Cortex of kidney (tissue), 1 donor: ENCODE measurements at places on chromosomes 6 and 20.

GRCh38 chr6:28978959-28979561 is 26.1 kb downstream of the ZNF311 start:
- DNase-seq: no peak

GRCh38 chr6:155187106-155187505 is 76.7 kb upstream of the CLDN20 start:
- no peak for DNase-seq

GRCh38 chr6:156098839-156099238 is 643.2 kb upstream of the NOX3 start:
- DNase-seq: no peak

DNA sequence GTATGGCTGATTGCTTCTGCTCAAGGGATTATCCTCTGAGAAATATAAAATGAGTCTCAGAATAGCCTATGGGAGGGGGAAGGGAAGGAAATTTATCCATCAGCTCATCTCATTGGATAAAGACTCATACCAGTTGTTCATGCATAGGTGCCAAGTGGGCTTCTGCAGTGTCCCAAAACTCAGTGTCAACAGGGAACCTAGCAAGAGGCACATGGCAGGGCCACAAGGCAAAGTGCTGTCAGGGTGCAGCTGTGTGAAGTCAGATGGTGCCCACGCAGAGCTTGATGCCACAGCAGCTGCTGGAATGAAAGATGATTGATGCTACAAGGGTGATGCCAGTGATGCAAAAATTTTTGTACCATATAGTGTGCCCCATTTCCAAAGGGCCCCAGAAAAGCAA is 3.2 kb upstream of the CHD6 start:
- DNase-seq: no peak

DNA sequence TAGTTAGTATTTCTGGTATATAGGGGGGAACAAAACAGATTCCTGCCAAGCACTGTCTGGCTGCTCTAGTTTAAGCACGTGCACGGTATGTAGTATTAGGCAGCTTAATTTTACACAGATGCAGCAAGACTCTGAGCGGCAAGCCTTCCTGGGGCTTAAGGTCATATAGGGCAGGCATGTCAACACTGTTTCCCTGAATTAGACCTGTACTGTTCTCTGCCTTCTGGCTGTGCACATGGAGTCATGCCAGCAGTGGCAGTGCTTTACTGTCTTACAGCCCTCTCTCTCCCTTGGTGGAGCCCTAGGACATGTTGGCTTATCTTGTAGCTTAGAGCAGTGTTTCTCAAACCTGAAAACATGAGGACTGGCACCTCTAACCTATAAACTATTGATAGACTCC is 56.6 kb downstream of the PHF20 start:
- no peak for DNase-seq

GRCh38 chr6:41587131-41587879 is 41.1 kb downstream of the FOXP4 start:
- no peak for DNase-seq

- DNase-seq: no peak
Observed at GRCh38 chr6:128493877-128494276, 26.5 kb downstream of the PTPRK start.

GRCh38 chr6:1503811-1504210 is 105.9 kb upstream of the FOXC1 start:
- no peak for DNase-seq

DNA sequence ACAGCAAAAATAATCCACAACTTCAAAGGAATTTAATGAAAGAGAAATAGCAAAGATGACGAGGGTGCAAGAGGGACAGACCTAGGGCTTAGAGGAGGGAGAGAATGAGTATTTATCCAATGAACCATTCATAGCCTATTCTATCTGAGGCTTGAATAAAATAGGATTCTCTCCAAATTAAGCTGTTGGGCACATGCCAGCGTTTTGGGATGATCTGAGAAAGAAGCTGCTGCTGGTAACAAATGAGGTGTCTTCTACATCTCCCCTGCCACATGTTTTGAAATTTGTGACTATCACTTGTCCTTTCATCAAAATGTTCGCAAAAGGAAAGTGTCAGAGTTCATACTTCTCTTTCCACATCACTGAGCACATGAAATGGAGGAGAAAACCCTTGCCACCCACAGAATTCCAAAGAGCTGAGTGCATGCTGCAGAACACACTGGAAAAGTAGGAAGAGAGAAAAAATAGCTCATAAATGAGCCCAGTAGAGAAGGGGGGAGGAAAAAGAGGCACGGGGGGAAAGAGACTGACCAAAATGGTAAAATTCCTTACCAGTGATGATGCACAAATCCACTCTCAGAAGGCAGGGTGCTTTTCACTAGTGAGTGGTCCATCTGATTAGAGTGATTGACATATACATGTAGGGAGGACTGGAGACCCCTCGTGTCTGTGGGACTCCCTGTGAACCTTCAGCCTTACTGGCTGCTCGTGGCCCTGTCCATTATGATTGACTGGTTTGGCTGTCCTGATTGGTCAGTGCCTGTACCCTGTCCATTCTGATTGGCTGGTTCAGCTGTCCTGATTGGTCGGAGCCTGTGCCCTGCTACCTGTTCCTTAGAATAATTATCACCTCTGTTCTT is 180.5 kb downstream of the OGFRL1 start:
- DNase-seq: no peak

GRCh38 chr6:36346486-36347273 is 10.0 kb upstream of the BNIP5 start:
- DNase-seq: no peak

GRCh38 chr6:44254191-44255104 is 2.9 kb downstream of the SLC35B2 start:
- DNase-seq: no peak

GRCh38 chr6:125922322-125922860 is 34.2 kb upstream of the HINT3 start:
- DNase-seq: no peak

- DNase-seq: no peak
Observed at GRCh38 chr6:20948556-20948955, 414.3 kb downstream of the CDKAL1 start.

GRCh38 chr6:15922510-15923250 is 206.2 kb upstream of the MYLIP start:
- no peak for DNase-seq

GRCh38 chr6:34953061-34954025 is 64.3 kb downstream of the ANKS1A start:
- DNase-seq: no peak

GRCh38 chr20:7938058-7938457 is 2.2 kb downstream of the HAO1 start:
- no peak for DNase-seq

DNA sequence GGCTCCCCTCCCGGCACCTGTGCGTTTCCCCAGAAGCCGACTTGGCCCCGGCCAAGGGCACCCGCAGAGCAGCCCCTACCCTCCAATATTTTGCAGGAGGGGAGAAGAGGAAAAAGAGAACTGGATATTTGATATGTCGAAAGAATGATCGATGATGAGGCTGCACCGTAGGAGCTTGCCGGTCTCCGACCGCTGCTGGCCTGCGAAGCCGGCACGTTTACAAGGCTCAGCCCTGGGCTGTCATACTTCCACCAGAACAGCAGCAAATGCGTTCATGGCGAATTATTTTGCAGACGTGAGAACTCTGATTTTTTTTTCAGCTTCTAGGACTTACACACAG is 296.7 kb downstream of the TFAP2C start:
- DNase-seq: no peak

DNA sequence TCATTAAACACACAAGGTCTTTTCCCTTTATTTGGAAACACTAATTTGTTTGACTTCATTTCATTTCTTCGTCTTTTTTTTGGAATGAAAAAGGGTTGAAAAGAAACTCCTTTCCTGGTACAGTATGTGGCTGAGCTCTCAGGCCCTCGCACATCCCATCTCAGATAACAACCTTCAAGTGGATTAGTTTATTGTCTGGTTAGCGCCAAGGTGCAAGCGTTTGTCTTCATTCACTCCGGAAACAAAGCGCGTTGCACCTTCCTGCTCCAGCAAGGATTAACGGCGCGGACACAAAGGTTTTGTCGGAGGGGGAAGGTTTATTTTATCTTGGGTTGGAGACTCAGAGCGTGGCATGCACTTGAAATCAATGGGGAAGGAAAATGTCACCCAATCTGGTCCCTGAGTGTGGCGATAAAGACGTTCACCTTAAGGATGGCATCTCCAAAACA is 5.3 kb upstream of the NKX2-2 start:
- no peak for DNase-seq

- no peak for DNase-seq
Observed at GRCh38 chr20:32019156-32019510, 8.9 kb downstream of the CCM2L start.

- DNase-seq: no peak
Observed at GRCh38 chr20:19692100-19692499, 66.0 kb upstream of the RIN2 start.

DNA sequence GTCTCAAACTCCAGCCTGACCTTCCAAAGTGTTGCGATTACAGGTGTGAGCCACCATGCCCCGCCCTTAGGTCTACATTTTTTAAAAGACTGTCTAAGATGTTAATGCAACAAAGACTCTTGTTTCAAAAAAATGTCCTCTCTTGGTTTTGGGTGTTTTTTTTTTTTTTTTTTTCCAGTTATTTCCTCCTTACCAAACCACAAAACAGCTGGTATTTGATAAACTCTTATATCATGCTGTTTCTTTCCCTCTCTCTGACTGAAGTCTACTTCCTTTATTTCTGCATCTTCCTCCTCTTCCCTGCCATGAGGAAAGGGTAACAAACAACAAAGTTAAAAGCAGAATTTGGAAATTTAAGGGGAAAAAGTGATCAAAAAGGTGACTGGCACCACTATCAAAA is 21.2 kb downstream of the STK38 start:
- no peak for DNase-seq

DNA sequence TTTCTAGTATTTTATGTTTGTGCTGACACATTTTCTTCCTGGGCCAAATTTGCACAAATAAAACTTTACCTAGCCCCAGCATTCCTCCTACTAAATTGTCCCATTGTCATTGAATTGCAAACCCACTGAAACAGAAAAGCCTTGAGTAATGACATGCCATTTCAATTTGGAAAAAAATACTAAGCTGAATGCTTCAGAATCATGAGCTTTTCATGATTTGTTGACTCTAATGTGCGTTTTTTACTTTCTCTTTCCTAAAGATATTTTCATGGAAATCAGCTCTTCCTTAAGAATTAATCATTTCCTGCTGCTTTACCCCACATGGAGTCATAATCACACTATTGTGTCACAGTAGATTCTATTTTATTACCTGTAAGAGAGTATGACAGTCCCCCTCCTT is 47.4 kb downstream of the TRDN start:
- no peak for DNase-seq
